ENCODE measurements at places on chromosomes 3 and 15.
A peak's percentile ranks its signal among the peaks of the same experiment; 100 is the strongest.

DNA sequence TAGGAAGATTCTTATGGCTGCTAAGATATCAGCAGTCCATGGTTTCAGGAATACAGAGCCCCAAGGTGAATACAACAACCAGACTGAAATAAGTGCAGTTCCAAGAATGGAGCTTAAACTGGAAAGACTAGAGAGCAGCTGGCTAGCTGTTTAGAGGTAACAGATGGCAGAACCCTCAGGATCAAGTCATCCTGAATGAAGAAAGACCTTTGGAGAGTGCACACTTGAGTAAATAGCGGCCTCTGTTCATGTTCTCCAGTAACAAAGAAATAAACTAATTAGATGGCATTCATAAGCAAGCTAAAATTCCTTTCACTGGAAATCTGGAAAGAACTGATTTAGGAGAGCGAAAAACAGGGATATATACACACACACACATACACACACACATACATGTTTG is 968.4 kb downstream of the FHIT start:
- DNase-seq: no peak

DNA sequence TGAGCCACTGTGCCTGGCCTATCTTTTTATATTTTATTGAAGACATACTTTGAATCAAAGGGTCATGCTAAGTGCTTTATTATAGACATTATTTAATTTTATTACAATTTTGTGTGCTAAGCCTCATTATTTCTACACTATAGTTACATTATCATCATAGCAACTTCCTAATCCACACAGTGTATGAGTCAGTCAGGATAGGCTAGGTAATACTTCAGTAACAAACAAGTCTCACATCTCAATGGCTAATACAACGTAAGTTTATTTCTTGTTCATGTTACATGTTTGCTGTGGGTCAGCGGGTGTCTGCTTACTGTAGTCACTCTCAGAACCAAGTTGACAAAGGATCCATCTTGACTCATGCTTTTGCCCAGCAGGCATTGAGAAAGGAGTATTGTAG is 292.6 kb upstream of the TGFBR2 start:
- DNase-seq: no peak

DNA sequence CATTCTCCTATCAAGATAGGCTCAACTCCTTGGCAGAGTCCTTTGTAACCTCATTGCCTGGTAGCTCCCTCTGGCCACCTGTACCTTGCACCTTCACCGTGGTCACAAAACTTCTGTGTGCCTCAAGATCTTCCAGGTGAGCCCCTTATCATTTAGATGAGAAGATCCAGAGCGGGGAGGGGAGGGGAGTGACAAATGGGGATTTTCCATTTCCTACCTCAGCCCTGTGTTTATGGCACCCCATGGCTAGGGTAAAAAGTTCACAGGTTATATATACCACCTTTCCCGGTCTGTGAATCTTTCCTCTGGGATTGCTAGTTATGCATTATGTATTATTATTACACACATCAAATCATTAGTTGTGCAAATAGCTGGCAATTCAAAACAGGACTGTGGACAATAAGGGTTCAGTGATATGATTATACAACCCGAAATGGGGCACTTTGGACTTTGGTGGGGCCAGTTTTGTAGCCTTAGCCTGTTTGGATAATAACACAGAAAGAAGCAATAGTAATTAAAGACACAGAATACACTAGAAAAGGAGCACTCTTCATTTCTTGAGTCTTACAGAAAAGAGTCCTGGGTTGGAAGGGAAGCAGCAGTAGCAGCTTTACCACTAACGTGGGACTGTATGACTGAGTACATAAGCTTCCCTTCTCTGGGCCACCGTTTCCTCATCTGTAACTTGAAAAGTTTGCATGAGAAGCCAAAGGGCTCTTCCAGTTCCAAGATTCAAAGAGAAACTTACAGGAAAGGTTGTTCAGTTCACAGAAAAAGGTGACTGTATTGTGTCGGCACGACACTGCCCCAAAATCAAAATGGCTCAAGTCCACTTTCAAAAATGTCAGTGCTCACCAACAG is 7.1 kb downstream of the TLE3 start:
- DNase-seq: no peak

DNA sequence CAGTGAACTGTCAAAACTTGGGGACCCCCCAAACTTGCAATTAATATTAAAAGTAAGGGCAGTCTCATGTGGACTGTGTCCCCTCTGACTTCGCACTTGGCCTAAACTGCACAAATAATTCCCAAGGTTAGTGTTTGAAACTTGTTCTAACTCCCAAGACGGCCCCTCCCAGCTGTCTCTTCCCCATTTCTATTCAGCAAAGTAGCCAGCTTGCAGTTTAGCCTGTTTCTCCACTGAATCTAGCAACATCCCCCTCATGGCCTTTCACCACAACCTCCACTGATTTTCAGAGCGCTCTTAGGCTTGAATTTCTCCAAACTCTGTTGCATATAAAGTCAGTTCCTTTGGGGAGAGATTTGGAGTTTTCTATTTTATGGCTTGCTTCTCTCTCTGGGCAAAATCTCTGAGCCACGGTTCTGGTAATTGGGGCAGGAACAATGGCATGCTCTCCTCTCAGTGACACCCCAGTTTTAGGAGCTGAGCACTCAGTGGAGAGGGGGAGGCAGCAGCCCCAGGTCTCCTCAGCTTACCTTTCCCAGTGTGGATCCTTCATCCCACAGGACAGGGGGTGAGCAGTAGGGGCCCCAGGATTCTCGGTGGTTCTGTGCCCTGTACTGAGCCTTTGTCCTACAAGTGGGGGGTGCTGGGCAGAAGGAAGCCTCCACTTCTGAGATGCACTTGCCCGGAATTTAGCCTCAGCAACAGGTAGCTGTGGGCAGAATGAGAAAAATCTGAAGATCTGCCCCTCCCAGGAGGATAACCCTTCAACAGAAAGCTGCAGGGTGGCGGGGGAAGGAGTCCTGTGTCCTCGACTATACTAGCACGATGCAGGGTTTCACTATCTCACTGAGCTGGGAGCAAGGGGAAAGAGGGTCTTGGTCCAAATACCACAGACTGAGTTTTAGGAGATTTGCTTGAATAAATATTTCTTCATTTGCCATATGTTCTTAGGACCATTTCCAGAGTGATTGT is 39.3 kb upstream of the GATA2 start:
- DNase-seq: no peak

- DNase-seq: no peak
These were observed 50.7 kb upstream of the C3orf49 start for GRCh38 chr3:63768386-63768785.

GRCh38 chr3:71488882-71489281 is 94.6 kb downstream of the FOXP1 start:
- no peak for DNase-seq

DNA sequence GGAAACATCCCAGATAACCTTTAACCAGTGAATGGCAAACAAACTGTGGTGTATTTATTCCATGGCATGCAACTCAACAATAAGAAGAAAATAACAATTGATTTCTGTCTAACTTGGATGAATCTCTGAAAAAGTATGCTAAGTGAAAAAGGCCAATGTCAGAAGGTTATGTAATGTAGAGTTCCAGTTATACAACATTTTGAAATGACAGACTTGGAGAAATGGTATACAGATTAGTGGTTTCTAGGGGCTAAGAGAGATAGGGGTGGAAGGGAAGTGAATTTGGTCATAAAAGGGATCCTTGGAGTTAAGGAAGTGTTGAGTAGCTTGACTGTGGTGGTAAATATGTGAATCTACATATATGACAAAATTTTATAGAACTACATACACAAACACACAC is 269.4 kb upstream of the SUCLG2 start:
- no peak for DNase-seq

DNA sequence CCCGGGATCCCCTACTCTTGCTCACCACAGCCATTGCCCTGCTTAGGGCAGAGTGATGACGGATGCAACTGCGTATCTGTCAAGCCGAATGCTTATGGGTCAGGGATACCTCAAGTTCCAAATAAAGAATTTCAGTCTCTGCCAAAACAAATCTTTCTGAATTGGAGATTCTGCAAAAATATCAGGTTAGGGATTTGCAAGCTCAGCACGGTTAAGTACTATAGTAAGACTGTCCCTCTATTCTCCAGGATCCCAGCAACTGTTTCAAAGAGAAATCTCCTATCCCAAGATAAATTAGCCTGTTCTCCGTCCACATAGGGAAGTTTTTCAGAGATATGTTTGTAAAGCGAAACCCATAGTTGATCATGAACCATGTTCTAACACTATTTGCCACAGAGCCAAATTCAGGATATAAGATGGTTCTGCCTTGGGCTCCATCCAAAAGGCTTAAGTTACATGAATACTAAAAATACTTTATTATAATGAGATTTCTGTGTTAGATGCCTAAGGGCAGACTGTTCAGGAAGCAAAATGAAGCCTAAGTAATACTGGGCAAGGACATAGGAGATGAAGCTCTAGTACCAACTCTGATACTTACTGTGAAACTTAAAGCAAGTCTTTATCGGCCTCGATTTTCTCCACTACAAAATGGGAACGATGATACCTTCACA is 100.1 kb upstream of the LPP start:
- no peak for DNase-seq

- peak; percentile 100 for DNase-seq
These were observed 11.5 kb upstream of the LMCD1 start for GRCh38 chr3:8490079-8490552.

GRCh38 chr3:171121801-171122200 is 95.3 kb upstream of the SLC2A2 start:
- DNase-seq: no peak

DNA sequence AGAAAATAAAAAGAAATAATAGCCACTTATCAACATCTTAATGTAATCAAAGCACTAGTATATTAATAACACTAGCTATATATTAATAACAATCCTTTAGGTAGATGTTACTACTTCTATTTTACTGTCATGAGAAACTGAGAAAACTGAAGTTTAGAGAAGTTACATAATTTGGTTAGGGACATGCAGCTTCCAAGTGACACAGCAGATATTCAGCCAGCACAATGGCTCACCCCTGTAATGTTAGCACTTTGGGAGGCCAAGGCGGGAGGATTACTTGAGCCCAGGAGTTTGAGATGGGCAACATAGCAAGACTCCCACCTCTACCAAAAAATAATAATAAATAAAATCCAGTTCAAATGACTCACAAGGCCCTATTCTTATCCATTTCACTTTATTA is 1.9 kb upstream of the UBR1 start:
- DNase-seq: no peak

DNA sequence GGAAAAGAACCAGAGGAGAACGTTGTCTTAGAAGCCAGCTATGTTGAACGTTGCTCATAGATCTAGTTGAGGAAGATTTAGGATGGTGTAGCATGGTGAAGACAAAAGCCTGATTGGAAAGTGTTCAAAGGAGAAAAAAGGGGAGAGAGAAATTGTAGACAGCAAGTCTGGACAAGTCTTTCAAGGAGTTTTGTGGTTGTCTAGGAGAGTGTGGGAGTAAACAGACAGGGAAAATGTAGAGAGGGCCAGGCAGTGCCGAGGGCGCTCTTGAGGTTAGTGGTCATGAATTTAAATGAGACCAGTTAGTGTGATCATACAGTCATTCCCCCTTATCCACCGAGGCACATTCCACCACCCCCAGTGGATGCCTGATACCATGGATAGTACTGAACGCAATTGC is 167.5 kb upstream of the IL12A start:
- no peak for DNase-seq

- DNase-seq: peak; percentile 85
These were observed 72.2 kb downstream of the SMAD6 start for GRCh38 chr15:66774001-66774814.

GRCh38 chr15:31277335-31278060 is 49.1 kb upstream of the KLF13 start:
- no peak for DNase-seq

GRCh38 chr3:10574101-10574620 is 68.8 kb upstream of the ATP2B2 start:
- no peak for DNase-seq

- DNase-seq: peak; percentile 46
These were observed at the start of gene RAB6B for GRCh38 chr3:133895208-133896001. Gene RAB6B, minus strand, starts transcription at chr3:133895882. Its CDS starts 416 bp downstream, at chr3:133895466.

- peak; percentile 21 for DNase-seq
These were observed 21.6 kb downstream of the BDH1 start for GRCh38 chr3:197533927-197534725.

- DNase-seq: no peak
These were observed 281.4 kb downstream of the BCHE start for GRCh38 chr3:165555785-165556184.

DNA sequence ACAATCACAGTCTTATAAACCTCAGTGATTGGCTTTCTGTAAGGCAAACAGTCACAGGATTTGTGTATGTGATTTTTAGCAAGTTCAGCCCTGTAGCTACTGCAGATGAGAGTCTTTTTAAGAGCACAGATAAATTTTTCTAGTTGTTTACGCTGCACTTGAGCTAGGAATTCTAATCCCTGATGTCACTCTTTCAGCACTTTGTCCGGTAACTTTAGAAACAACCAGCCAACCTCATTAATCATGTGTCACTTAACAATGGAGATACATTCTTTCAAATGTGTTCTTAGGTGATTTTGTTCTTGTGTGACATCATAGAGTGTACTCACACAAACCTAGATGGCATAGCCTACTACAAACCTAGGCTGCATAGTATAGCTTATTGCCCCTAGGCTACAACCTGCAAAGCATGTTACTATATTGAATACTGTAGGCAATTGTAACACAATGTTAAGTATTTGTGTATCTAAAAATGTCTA is 36.8 kb upstream of the GOLGA6L2 start:
- DNase-seq: no peak

- peak; percentile 63 for DNase-seq
These were observed 217.0 kb upstream of the LRIG1 start for GRCh38 chr3:66717806-66718205.

GRCh38 chr3:8629151-8630021 is 15.2 kb downstream of the SSUH2 start:
- DNase-seq: peak; percentile 60

GRCh38 chr3:195255571-195256501 is 15.1 kb downstream of the XXYLT1 start:
- DNase-seq: no peak

DNA sequence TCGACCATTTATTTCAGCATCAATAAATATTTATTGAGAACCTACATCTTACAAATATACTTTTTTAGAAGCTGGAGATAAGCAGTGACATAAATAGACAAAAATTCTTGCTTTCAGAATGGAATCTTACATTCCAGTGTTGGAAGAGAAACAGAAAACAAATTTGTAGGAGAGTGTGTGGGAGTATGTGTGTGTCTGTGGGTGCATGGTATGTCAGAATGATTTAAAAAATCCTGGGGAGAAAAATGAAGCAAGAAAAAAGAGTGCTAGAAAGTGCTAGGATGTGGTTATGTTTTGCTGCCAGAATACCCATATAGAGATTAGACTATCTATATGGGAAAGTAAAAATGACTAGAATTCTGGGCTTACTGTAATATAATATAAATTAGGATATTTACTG is 561.7 kb upstream of the SGO1 start:
- peak; percentile 62 for DNase-seq

GRCh38 chr3:16216373-16216935 is 42.0 kb downstream of the GALNT15 start:
- DNase-seq: no peak

DNA sequence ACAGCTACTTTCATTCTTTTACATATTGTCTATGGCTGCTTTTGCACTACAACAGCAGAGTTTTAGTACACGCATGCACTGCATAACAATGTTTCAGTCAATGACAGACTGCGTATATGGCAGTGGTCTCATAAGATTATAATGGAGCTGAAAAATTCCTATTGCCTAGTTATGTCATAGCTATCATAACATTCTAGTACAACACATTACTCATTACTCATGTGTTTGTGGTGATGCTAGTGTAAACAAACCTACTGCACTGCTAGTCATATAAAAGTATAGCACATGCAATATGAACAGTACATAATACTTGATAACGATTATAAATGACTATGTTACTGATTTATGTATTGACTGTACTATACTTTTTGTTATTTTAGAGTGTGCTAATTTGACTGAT is 47.9 kb downstream of the QTRT2 start:
- DNase-seq: no peak

- no peak for DNase-seq
These were observed 602.2 kb downstream of the FOXP1 start for GRCh38 chr3:70981231-70981880.
